ENCODE measurements at places on chromosomes 13 and 19.

DNA sequence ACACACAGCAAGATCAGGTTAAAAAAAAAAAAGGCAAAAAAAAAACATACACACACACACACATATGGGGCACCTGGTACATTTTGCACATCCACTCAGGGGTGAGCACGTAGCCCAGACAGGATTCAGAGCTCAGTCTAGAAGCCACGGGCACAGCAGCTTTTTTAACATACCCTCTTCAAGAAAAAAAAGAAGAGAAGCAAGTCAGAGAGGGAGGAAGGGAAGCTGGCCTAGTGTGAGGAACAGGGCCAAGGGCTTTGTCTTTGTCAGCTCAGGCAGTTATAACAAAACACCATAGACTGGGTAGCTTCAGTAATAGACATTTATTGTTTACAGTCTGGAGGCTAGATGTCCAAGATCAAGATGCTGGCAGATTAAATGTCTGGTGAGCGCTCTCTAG lies 2.3 kb upstream of the TPM4 start:
- no peak for DNase-seq

DNA sequence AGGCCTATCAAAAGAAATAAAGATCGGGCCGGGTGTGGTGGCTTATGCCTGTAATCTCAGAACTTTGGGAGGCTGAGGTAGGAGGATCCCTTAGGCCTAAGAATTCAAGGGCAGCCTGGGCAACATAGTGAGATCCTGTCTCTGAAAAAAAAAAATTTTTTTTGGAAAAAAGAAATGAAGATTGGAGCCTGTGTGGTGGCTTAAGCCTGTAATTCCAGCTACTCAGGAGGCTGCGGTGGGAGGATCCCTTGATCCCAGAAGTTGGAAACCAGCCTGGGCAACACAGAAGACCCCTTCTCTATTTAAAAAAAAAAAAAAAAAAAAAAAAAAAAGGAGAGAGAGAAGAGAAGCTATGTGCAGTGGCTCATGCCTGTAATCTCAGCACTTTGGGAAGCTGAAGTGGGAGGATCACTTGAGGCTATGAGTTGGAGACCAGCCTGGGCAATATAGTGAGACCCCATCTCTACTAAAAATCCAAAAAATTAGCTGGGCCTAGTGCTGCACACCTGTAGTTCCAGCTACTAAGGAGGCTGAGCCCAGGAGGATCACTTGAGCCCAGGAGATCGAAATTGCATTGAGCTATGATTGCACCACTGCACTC lies 14.7 kb upstream of the LYPD3 start:
- no peak for DNase-seq

DNA sequence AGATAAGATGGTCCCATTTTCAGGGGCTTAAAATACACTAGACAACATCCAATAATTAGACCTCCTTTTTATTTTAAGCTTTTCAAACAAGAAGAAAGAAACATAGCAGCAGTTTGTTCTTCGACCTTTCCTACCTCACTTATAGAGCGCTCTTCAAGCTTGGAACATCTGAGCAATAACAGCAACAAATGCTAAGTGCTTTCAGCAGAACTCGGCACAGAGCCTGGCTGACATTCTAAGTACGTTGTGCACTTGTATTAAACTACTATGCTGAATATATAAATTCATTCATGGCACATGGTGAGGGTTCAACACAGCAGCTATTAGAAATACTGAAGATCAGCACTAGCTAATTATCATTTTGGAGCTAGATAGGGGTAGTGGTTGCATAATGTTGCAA lies 256.1 kb upstream of the MAB21L1 start:
- no peak for DNase-seq

GRCh38 chr13:68345963-68346531 lies 1115.9 kb upstream of the PCDH9 start:
- no peak for DNase-seq

DNA sequence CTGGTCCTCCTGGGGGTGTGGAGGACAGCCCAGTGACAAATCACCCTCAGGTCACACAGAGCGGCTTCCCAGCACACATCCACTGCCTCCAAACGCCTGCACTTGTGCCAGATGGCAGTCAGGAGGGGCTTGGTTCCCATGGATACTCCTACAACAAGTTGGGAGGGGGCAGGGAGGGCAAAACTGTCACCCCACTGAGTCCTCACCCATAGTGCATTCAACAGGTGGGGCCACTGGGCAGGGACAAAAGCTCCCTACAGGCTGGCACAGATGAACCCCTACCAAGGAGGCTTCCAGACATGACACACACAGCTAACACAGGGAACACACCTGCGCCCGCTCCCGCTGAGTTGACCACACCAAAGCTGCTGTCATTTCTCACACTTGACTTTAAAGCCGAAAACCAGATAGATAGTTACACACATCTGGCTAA lies 120.5 kb downstream of the STK24 start:
- no peak for DNase-seq

DNA sequence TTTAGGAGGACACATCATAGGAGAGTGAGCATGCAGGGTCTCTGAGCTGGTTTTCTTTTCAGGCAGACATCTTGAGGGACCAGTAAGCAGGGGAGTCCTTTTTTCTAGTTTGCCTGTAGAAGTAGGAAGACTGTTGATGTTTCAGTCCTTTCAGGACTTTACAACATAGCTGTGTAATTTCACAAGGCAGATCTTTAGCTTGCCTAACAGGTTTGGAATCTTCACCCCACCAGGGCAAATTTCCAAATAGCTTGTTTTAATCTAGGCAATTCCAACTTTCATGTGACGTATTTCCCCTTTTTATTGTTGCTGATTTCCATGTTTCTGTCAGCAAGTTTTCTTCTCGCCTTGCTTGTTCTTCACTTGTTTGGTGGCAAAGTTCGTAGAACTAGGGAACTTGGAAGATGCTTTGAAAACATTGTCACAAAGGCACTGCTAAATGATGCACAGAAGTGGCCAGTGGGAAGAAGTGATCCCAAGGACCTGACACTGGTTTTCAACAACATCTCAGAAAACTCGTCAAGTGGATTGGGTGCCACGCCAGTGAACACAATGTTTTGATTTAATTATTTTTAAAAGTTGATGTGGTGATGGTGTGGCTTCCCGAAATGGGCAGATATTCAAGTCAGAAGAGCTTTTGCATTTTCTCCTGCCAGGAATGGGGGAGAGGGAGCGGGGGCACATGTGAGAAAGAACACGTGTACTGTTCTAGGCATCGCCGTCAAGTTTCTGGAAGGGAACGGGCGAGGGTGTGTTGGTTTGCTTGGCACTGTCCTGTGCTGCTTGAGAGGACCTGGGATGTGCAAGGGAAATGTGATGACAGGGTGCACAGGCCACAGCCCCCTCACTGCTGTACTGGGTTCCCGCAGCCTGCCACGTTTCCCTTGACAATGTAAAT lies 418.6 kb downstream of the OXGR1 start:
- no peak for DNase-seq

- DNase-seq: no peak
These were observed 16.4 kb upstream of the UPF3A start for GRCh38 chr13:114264886-114265611.

GRCh38 chr13:94613051-94613450 lies 11.4 kb downstream of the GPR180 start:
- DNase-seq: no peak

DNA sequence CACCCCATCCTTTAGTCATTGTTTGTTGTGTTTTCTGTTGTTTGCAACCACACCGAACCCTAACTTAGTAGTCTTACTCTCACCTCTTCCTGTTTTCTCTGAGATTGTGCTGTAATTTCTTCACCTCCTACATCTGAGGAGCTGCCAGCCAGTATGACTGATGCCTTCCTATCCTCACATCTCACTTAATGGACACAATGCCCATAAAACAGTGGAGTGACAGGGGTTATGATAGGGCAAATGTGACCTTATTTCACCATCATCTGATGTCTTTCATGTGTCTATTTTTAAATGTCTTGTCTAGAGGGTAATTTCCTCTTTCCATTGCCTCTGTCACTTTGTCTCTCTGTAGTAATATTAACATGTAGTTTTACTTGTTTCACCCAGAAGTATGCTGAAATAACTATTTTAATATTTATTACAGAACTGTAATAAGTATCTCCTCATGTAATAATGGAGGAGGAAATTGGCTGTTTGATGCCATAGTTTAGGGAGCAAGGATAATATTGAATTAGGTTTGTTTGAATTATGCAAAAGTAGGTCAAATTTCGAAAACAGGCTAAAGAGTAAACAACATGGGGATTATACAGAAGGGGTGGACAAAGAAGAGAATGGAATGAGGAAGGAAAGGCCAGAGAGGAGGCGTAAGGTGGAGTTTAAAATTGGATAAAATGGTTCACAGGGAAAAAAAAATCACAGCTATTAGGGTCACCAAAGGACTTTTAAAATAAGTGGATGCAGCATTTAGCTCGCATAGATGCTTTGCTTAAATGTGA lies 103.5 kb upstream of the SPRY2 start:
- no peak for DNase-seq

- DNase-seq: no peak
These were observed 524.9 kb downstream of the SLITRK5 start for GRCh38 chr13:88196106-88196505.

All from NCI-H1092 (cell line).